CD4-positive, CD25-positive, alpha-beta regulatory T cell (primary cell): ENCODE measurements at places on chromosomes 3 and 15. TPM values are rescaled to one million over a fixed set of nuclear protein-coding genes. Genes with fewer than 3 reads are reported as not detected.

The DPPA2 gene
- total RNA-seq: not detected

The DCUN1D1 gene
- 39.3 TPM for total RNA-seq

The SCAMP5 gene
- total RNA-seq: 1.3 TPM

The GLDN gene
- not detected for total RNA-seq

The HRG gene
- total RNA-seq: not detected

- H3K4me1 ChIP-seq: no peaks in the 10 kb centered on the region
- H3K27me3 ChIP-seq: no peaks in the 10 kb centered on the region
- no peaks in the 10 kb centered on the region for H3K36me3 ChIP-seq
Measured at GRCh38 chr3:5791558-5791957, 604.1 kb downstream of the EDEM1 start.

The GADL1 gene
- total RNA-seq: not detected

DNA sequence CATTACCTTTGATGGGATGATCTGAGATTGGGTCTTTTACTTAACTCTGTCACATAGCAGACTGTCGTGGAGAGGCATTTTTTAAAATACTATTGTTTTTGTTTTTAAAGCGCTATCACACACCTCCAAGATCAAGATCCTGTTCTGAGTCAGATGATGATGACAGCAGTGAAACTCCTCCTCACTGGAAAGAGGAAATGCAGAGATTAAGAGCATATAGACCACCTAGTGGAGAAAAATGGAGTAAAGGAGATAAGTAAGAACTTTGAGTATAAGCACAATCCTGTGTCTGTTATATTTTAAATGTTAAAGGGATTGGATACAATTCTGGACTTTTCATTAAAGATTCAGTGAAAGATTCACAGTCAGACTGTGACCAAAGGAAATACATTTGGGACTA, 18.4 kb upstream of the ZBTB47 start:
- peaks cover 28% of the 10 kb centered on the region for H3K4me1 ChIP-seq
- no peaks in the 10 kb centered on the region for H3K27me3 ChIP-seq
- H3K4me3 ChIP-seq: no peak overlapping the region
- peak overlapping the region; percentile 52 for H3K27ac ChIP-seq
- DNase-seq: peak; percentile 60

The MINAR1 gene
- total RNA-seq: 0.42 TPM

The IGSF10 gene
- total RNA-seq: not detected

The DCLK3 gene
- not detected for total RNA-seq

- H3K36me3 ChIP-seq: no peaks in the 10 kb centered on the region
- no peak overlapping the region for H3K4me3 ChIP-seq
- H3K27me3 ChIP-seq: no peaks in the 10 kb centered on the region
- H3K4me1 ChIP-seq: no peaks in the 10 kb centered on the region
- H3K27ac ChIP-seq: no peak overlapping the region
Measured at GRCh38 chr15:69554279-69554961, 101.8 kb downstream of the RPLP1 start.
